Stimulated activated naive CD8-positive, alpha-beta T cell treated with anti-CD3 and anti-CD28 coated beads, Interleukin-15, amount 100 ng/mL, for 72 hours (primary cell): ENCODE measurements at places on chromosomes 2 and 18.

- no peak for DNase-seq
Measured at GRCh38 chr2:227903381-227903780, 31.9 kb downstream of the DAW1 start.

DNA sequence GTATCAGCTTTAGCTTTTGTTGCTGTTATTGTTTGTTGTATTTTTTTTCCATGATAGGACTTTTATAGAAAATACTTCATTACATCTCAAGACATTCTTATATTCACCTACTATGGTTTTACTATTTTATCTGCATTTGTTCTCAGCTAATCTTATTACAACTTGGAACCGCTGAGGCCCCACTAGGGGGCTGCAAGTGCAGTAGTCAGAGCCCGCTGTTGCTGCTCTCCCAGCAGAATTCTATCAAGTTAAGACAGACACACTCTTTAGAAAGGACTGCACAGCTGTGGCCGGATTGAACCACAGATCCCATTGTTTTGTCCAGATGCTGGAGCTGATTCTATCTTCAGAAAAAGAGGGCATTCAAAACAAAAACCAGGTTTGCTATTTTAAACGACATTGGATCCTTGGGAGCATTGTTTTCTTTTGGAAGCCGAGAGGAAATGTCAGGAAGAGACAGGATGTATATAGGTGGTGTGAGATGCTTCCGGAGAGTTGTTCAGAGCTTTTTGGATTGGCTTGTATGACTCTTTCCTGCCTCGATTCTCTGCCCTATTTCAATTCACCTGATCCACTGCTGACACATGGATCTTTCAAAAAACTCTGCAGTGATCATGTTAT, 105.7 kb upstream of the GAREM1 start:
- no peak for DNase-seq

DNA sequence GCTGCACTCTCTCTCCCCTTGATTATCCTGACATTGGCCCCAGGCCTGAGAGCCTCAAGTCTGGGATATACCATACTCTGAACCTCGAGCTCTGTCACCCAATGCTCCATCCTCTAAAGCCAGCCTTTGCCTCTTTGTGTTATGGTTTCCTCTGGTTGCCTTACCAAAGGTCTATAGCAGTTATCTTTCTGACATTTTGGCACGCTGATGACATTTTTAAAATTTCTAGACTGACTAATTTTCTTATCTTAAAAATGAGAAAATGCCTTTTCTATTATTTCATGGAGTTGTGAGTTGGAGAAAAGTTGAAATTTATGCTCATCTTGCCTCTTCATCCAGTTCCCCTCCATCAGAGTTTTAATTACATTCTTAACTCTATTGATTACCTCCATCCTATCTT, 62.7 kb downstream of the PKP4 start:
- no peak for DNase-seq

GRCh38 chr2:109080109-109080508, 48.9 kb upstream of the SH3RF3 start:
- no peak for DNase-seq

- DNase-seq, result no peak
Measured at GRCh38 chr2:161028581-161028980, 131.6 kb upstream of the TANK start.

DNA sequence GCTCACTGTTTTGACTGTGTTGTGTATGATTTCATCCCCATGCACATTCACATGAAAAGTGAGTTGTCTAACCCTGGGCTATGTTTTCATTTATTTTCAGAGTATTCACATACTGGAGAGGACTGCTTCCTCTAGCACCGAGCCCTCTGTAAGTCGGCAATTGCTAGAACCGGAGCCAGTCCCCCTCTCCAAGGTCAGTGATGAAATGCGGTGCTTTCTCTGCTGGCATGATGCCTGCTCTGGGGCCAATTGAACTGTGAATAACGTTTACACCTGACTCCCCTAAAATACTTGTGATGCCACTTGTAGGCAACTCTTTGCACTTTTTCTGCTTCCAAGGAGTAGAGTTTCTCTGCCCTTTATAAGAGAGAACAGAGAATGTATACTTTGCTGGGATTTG, 126.9 kb downstream of the PRKRA start:
- no peak for DNase-seq

- DNase-seq, result no peak
Measured at GRCh38 chr2:132419941-132420340, 3.3 kb downstream of the GPR39 start.

DNA sequence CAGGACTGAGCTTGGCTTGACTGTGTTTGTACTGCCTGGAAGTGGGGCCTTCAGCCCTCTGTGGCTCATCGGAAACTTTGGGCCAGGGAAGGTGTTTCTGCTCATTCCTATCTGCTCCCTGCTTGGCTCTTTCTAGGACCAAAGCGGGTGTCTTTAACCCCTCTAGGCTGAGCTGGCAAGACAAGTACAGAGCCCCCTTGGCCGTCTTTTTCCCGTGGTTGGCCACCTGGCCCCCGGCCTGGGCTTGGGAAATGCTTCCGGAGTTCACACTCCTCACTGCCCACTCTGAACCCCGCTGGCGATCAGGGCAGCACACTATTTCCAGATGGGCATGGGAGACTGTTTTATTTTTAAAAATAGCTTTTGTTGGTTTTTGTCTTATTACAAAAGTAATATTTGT, 243.0 kb downstream of the DYSF start:
- DNase-seq, result no peak

GRCh38 chr2:153388246-153388645, 90.3 kb downstream of the RPRM start:
- no peak for DNase-seq

DNA sequence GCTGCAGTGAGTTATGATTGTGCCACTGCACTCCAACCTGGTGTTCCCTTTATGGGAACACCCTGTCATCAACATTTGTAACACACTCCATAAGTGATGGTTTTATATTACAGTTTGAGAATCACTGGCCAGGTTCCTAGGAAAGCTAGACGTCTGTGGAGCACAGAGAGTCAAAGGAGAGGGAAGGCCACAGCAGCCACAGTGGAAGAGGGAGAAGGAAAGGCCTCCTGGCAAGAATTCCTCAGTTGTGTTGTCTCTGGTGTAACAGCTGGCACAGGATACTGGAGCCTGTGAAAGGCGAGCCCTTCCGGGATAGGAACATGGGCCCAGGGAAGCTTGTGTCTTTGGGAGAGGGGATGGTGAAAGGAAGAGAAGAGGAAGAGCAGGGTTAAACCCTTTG, 360.5 kb upstream of the PIK3C3 start:
- no peak for DNase-seq

DNA sequence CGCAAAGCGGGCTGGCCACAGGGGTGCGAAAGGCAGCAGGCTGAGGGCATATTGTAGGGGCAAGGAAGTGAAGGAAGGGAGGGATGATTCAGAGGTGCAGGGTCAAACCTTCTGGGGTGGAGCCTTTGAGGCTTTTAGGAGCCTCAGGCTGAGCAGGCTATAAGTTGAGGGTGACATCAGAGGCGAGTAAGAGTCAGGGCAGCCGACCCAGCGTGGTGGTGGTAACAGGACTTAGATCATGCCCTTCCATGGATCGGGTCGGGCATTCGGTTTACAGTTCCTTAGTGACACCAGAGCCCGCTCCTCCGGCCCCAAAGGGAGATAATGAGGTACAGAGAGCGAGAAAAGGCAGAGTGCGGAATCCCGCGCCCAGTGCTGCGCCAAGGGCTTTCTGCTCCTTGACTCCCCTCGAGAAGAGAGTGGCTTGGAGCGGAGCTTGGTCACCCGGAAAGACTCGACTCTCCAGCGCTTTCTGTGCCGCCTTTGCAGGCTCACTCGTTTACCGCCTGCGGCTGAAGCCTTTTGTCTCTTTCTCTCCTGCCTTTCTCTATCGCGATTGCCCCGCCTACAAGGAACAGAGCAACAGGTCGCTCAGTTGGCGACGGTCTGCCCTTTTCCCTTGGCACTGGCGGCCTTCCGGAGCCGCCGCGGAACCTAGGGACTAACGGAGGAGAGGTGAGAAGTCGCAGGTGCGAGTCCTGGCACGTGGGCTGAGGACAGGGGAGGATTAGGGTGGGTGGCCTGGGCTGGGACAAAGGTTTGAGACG, 720 bp downstream of the LBX2 start:
- DNase-seq, result peak; percentile 40

- no peak for DNase-seq
Measured at GRCh38 chr2:219851801-219852481, 224.5 kb downstream of the SLC4A3 start.

GRCh38 chr2:191199929-191200512, 45.2 kb upstream of the MYO1B start:
- no peak for DNase-seq

DNA sequence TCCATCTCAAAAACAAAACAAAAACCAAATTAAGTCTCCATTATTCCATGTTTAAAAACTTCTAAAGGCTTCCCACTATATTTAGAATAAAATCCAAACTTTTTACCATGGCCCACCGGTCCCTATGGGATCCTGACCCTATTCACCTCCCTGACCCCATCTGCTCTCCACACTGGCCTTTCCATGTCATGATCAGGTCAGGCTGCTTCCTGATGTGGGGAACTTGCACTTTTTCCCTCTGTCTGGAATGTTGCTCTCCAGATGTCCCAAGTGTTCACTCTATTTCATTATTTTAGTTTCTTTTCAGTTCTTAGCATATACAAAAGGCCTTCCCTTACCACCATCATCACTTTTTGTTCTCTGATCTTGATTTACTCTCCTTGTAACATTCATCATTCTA, 7.5 kb upstream of the MTA3 start:
- DNase-seq, result no peak

DNA sequence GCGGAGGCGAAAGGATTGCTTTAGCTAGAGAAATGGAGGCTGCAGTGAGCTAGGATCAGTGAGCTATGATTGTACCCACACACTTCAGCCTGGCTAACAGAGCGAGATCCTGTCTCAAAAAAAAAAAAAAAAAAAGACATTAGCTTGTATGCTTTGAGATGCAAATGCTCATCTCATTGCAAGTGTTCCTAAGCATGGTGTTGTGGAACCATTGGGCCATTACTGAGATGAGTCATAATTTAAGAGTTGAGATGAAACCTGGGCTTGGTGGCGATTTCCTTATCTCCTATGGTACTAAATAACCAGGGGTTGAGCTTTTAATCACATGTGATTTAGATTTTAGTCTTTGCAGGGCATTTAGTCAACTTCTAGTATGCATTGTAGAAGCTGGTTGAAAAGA, 2.2 kb downstream of the PLEKHA3 start:
- DNase-seq, result peak; percentile 11

- no peak for DNase-seq
Measured at GRCh38 chr2:10792001-10792634, 20.5 kb downstream of the PDIA6 start.

GRCh38 chr2:64288321-64289193, 144.3 kb upstream of the PELI1 start:
- DNase-seq, result no peak

GRCh38 chr2:70823249-70823648, 2.9 kb upstream of the CLEC4F start:
- no peak for DNase-seq

DNA sequence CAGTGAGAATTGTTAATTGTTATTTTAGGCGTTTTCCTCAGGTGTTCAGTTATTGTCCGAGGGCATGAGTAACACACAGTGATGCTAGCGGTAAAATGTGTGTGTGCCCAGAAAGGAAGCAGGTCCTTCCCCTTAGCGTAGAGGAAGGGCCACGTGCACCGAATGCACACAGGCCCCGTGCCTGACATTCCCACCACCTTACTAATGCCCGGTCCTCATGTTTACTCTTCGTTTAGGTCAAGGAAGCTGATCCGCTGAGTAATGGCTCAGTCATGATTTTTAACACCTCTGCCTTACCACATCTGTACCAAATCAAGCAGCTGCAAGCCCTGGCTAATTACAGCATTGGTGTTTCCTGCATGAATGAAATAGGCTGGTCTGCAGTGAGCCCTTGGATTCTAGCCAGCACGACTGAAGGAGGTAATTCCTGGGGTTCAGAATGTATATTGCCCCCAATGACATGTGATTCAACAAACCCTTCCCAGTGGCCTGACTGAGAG, 76.7 kb downstream of the MERTK start:
- no peak for DNase-seq

DNA sequence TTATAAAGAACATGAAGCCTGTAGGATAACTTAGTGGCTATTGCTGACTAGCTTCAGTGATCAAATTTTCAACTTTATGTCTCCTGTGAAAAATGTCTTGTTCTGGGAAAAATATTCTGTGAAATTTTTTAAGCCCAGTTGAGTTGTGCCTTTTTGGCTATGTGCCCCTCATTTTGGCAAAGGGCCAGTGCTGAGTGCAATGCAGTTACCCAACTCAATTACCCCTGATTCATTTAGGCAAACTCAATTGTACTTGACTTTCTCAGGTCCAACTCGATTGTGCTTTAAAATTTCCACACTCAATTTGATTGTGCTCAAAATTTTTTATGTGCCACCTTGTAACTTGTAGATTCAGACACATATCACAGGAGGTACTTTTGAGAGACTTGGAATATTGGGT, 548.8 kb upstream of the NRP2 start:
- DNase-seq, result no peak

DNA sequence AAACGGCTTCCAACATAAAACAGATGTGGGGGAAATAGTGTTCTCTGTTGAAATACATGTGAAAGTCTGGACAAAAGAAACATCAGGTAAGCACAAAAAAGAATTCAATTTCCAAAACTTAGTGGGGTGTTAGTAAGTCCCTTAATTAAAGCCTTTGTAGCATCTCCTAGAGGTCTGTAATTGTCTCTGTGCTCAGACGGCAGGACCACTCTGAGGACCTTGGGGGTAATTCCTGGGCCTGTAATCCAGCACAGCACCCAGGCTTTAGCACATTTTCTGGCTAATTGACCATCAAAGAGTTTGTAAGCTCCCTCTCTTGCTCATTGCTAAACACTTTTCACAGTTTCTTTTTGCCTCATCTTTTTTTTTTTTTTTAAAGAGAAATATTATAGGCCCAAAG, 80.3 kb downstream of the FARSB start:
- no peak for DNase-seq

DNA sequence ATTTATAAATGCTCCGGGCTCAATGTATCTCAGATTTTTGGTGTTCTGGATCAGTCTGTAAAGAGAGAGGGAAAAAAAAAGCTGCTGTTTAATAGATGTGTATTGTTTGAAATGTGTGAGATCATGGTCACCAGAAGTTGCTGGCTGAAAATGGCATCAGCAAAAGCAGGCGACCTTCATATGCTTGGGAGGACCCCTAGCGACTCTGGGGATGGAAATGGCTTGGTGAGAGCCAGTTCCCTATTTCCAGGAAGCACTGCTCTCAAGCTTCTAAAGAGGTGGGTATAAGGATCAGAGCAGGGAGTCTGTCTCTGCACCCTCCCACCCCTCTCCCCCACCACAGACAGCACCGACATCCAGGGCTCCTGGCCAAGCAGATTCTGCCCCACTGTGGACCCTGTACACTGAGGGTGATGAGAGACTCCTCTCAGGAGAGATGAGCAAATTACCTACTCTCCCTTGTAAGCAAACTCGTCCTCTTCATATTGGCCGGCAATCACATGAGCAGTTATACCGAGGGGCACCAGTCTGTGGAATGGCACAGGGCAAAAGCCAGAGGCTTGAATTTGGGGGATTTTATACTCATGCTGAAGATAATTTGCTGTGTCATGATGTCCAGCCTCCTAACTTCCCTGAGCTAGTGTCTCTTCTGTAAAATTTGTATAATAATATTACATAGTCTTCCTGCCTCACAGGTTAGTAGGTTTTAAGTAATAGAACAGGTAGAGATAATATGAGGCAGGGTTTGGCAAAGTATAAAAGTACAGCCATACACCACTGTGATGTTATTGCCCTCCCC, 29.6 kb downstream of the LHCGR start:
- no peak for DNase-seq
